Stimulated activated CD8-positive, alpha-beta memory T cell treated with anti-CD3 and anti-CD28 coated beads, Interleukin-2, amount 100 ng/mL, for 1 hour (primary cell): ENCODE measurements at places on chromosomes 1 and 21.

- no peak for DNase-seq
Observed at GRCh38 chr21:43325968-43326715, 100.8 kb downstream of the SIK1 start.

GRCh38 chr1:164560556-164560955 is 1.6 kb downstream of the PBX1 start:
- no peak for DNase-seq

DNA sequence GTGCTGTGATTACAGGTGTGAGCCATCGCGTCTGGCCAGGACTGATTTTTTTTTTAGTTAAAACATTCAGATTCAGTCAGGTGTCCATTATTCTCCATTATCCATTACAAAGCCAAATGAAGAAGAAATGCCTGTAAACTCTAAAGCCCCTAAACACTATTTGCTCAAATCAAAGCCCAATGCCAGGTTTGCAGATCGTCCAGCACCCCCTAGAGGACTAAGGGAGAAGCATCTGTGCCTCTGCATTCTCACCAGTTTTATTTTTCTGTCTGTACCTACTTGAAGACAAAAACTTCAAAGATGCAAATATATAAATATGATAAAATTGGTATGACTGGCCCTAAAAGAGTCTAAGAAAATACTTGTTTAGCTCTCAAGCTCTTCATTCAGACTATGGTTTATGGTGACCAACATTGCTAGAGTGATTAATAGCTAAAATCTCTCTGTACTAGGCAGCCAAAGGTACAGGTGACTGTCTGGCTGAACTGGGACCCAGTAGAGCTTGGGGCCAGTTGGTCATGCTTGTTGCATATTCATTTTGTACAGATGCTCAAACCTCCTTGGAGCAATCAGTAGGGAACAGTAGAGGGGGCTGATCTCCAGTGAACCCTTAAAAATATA is 138.4 kb downstream of the SYT2 start:
- no peak for DNase-seq

DNA sequence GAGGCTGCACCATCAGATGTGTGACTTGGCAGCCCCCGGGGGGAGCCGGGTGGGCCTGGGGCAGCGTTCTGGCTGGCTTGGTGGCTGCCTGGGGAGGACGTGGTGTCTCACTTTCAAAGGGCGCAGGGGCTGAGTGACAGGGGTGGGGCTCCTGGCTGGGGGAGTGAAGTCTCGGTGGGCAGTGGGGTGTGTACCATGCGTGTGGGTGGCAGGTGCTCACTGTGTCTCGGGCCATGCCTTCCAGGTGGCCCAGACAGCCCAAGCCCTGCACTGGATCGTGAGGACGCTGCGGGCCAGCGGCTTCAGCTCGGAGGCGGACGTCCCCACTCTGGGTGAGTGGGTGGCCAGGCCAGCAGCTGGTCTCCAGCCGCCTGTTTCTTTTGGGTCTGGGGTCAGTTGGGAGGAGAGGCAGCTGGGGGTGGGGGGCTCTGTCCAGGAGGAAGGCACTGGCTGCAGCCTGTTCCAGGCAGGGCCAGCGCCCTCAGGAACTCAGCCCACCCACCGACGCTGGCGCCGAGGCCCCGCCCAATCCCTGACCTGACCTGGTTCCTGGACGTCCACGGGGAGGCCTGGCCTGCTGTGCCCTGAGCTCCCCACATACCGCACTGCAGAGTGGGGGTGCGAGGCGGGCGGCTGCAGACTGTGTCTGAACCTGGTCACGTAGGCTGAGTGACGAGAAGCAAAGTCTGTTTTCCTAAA is 30.6 kb upstream of the LRRC3 start:
- DNase-seq = no peak

DNA sequence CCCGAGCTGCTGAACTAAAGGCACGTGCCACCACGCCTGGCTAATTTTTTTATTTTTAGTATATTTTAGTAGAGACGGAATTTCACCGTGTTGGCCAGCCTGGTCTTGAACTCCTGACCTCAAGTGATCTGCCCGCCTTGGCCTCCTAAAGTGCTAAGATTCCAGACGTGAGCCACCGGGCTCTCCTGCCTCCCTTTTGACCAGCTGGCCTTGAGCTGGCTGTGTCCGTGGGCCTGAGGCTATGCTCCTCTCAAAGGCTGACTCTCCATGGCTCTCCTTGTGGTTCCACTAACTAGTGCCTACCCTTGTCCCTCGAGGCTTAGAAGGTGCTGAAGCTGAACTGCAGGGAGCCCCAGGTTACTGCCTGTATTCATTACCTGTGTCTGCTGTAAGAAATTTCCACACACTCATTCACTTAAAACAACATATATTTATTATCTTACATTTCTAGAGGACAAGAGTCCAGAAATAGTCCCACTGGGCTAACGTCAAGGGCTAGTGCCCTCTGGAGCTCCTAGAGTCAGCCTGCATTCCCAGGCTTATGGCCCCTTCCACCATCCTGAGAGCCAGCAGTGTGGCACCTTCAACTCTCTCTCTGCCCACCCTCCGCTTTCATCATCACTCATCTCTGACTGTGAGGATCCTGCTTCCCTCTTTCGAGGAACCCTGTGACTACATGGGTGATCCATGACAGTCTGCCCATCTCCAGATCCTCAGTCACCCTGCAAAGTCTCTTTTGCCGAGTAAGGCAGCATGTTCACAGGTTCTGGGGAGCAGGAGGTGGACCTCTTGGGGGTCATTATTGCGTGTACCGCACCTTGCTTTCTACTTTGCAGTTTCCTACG is 34.9 kb downstream of the ETS2 start:
- DNase-seq = no peak

- DNase-seq = no peak
Observed at GRCh38 chr1:78176448-78176847, 130.7 kb downstream of the GIPC2 start.

DNA sequence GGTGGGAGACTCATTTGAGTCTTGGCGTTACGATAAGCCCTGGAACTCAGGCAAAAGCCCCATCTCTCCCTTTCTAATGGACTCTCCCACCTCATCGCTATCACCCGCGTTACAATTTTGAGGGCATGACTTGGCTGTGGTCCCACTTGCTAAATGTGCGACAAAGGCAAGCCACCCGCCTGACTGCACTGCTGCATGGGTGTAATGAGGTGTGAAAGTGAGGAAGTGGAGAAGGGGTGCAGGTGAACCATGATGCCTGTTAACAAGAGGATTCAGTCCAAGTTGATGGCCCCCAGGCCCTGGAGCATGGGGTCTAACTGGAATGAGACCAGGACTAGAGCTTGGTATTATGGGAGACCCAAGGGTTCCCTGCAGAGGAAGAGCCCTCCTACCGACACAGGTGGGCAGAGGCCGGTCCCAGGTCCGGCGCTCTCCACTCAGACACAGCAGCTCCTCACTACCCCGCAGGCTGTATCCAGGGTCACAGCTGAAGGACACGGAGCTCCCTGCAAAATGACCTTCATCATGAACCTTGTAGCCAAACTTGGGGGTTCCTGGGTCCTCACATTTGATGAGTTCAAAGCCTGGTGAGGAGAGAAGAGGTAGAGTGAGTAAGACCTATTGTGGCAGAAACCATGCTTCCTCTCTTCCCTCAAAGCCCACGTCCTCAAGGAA is 165.4 kb upstream of the HMGB4 start:
- no peak for DNase-seq

DNA sequence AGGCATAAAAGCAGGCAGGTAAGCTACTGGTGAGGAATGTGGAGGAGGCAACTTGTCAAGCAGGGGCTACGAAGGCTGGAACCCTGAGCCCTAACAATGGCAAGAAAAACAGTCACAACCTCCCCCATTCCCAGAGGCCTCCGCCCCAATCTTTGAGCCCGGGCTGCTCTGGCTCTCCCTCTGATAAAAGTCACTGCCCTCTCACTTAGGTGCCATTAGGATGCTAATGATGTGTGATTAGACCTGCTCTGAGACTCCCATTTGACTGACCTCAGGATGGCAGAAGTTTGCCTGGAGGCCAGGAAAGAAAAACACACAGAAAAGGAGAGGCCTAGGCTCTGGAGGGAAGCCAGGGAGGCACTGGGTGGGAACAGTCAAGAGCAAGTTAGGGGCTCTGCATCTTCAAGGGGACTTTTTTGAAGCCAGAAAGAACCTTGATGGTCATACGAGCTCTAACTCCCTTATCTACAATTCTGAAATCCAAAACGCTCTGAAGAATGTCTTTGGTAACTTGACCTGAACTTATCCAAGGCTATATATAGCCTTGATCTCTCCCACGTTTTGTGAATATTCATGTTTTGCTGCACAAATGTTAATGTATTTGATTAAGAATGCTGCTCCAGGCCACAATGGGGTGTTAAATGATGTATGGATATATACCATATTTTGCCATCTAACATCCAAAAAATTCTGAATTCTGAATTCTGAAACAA is 98.9 kb downstream of the TRABD2B start:
- DNase-seq = no peak

GRCh38 chr1:101115112-101115511 is 89.5 kb upstream of the DPH5 start:
- DNase-seq = no peak

GRCh38 chr1:211613108-211613947 is 34.4 kb upstream of the SLC30A1 start:
- no peak for DNase-seq

- DNase-seq = no peak
Observed at GRCh38 chr1:20348326-20348915, 57.7 kb downstream of the VWA5B1 start.

GRCh38 chr1:206690516-206690915 is 5.8 kb downstream of the MAPKAPK2 start:
- no peak for DNase-seq

DNA sequence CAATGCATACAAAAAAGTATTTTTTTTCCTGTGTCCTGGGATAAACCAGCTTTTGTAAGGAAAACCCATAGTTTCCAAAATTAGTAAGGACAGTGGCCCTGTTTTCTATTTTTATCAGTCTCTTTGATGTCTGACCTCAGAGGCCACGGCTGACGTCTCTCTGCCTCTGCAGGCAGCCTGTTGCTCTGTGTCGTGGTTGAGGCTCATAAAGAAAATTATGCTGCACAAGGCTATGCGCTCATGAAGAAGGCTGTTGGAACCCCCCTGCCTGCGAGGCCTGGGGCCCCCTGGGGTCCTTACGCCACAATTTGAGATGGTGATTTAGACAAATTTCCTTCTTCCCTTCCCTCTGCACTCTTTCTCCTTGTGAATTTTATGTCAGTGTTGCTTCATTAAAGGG is 48.9 kb downstream of the AGPAT3 start:
- DNase-seq = no peak

DNA sequence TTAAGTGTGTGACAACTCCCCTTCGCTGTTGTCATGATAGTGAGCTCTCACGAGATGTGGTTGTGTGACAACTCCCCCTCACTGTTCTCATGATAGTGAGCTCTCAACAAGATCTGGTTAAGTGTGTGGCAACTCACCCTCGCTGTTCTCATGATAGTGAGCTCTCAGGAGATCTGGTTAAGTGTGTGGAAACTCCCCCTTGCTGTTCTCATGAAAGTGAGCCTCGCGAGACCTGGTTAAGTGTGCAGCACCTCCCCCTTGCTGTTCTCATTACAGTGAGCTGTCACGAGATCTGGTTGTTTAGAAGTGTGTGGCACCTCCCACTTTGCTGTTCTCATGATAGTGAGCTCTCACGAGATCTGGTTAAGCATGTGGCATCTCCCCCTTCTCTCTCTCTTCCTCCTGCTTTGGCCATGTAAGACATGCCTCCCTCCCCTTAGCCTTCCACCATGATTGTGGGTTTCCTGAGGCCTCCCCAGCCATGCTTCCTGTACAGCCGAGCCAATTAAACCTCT is 25.1 kb upstream of the LSS start:
- DNase-seq = no peak

DNA sequence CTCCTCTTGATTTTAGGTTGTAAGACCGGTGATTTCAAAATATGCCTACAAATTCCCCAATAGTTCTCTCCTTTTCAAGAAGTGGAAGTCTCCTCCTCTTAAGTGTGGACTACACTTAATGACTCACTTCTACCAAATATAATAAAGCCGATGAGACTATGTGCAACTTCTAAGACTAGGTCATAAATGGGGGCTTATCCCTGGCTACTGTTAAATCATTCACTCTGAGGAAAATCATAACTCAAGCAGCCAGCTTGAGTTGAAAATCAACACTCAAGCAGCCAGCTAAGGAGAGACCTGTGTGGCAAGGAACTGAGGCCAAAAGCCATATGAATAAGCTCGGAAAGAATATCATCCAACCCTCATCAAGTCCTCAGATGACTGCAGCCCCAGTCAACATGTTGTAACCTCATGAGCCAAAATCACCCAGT is 49.6 kb upstream of the PSMG1 start:
- DNase-seq = no peak

- no peak for DNase-seq
Observed at GRCh38 chr1:236213534-236213933, 68.2 kb downstream of the ERO1B start.

DNA sequence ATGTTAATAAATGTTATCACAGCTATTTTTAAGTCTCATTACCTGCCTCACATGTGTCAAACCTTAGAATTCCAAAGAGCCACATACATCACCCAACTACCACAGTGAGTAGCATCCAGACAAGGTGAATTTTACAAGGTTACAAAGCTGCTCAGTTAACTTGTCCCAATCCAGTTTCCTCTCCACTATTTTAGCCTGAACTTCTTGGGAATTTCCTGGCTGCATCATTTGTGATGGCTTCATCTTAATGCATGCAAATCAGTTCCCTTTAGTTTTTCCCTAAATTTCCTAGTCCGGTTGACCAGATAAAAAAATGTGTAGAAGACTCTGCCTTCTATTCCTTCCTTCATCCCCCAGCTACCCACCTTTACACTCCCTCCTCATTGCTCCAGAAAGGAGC is 597 bp upstream of the TRAF3IP3 start:
- no peak for DNase-seq

GRCh38 chr21:33611006-33611744 is 22.7 kb upstream of the DONSON start:
- DNase-seq = no peak

DNA sequence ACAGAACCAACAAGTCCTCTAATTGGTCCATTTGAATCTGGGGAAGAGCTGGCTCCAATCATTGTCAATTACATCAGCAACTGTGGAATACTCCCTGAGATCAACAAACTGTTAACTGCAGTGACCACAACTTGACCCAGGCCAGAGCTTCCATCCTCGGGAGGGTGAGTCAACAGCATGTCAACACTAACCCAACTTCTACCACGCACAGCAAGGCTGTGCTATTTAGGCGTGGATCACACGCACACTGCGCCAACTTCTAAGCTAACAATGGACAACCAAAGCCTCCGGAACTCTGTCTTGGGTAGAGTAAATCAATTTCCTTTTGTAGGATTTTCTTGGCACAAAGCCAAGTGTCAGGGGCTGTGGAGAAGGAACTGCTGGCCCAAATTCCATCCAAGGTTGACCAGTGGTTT is 30.4 kb downstream of the APP start:
- no peak for DNase-seq

DNA sequence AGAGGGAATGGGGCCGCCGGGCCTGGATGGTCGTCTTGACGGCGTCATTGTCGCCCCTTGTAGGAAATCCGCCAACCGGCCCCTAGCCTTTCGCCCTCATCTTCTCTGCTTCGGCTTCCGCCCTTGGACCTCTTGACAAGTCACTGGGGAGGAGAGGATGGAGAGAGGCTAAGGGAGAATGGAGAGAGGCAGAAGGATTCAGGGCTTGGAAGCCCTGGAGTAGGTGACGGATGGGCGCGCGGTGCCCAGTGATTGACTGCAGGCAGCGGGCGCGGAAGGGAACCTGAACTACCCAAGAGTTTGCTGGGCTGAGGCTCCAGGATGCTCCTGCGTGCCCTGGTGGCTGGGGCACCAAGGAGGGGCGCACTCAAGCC is 651 bp downstream of the PDE4B start:
- DNase-seq = no peak

GRCh38 chr1:116909512-116910378 is at the start of gene PTGFRN:
Gene PTGFRN, plus strand, starts transcription at chr1:116909916. Its CDS starts 288 bp downstream, at chr1:116910204.
- no peak for DNase-seq
